ENCODE measurements at places on chromosomes 2 and 18. TPM values are rescaled to one million over a fixed set of nuclear protein-coding genes. Genes with fewer than 3 reads are reported as not detected.

- peak; percentile 73 for DNase-seq
These were observed 657 bp downstream of the SGPP2 start for GRCh38 chr2:222424729-222425671.

GRCh38 chr2:47819834-47820233 is 36.9 kb downstream of the MSH6 start:
- DNase-seq: peak; percentile 39

DNA sequence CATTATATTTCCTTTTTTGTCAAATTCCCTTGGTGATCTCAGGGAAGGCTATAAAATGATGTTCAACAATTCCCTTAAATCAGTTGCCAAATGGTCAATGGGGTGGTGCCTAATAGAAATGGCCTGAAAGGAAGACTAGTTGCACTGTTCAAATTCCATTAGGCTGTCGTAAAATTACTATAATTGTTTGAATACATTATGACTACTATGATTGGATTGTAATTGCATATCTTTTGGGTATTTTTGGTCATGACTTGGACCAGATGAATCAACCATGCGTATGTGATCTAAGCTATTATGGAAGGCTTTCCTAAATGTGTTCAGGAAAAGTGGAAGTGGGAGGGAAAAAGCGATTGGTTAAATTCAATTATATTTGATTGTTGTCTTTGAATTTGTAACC is 41.3 kb upstream of the KCNE4 start:
- DNase-seq: peak; percentile 75

The CD207 gene
- not detected for total RNA-seq

GRCh38 chr2:17918789-17919188 is 40.3 kb downstream of the KCNS3 start:
- DNase-seq: no peak

The OSBPL6 gene
- 5.4 TPM for total RNA-seq

- peak; percentile 94 for DNase-seq
These were observed at the start of gene NRP2 for GRCh38 chr2:205682239-205682970. Gene NRP2 (plus strand): TSS chr2:205682501. CDS start chr2:205683291, 790 bp downstream.

DNA sequence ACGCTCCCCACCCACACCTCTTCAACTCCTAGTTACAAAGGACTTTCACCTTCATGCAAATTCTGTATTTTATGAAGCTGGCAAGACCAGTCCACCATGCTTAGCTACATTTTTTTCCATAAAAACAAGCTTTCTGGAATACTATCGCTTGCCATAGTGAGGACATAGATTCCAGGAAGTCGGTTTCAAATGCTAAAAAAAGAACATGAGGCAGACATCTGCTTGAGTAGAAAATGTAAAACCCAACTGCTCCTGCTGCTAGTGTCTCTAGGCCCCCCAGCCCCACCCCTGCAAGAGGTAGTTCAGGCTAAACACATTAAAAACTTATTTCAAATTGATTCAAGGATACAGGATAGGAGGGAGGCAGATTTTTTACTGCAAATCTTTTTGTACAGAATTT is 148.9 kb downstream of the SMAD2 start:
- DNase-seq: no peak

The PNPT1 gene
- 22.8 TPM for total RNA-seq

The NYAP2 gene
- under 0.01 TPM for total RNA-seq

- DNase-seq: no peak
These were observed 259.3 kb downstream of the SOX11 start for GRCh38 chr2:5951471-5951870.

GRCh38 chr2:112318515-112318914 is 43.1 kb downstream of the ZC3H6 start:
- DNase-seq: no peak

Measured in osteoblast (primary cell).